ENCODE measurements at places on chromosomes 13 and 19.

GRCh38 chr13:32902029-32902780 lies 114.0 kb upstream of the KL start:
- DNase-seq, result no peak

GRCh38 chr19:19595171-19595701 lies 23.3 kb downstream of the PBX4 start:
- DNase-seq, result no peak

- DNase-seq, result peak; percentile 20
Measured at GRCh38 chr19:4534836-4535658, at the start of gene PLIN5. Gene PLIN5, minus strand, starts transcription at chr19:4535224. Its CDS starts 1,150 bp downstream, at chr19:4534074.

GRCh38 chr13:111640476-111640875 lies 320.0 kb downstream of the TEX29 start:
- no peak for DNase-seq

DNA sequence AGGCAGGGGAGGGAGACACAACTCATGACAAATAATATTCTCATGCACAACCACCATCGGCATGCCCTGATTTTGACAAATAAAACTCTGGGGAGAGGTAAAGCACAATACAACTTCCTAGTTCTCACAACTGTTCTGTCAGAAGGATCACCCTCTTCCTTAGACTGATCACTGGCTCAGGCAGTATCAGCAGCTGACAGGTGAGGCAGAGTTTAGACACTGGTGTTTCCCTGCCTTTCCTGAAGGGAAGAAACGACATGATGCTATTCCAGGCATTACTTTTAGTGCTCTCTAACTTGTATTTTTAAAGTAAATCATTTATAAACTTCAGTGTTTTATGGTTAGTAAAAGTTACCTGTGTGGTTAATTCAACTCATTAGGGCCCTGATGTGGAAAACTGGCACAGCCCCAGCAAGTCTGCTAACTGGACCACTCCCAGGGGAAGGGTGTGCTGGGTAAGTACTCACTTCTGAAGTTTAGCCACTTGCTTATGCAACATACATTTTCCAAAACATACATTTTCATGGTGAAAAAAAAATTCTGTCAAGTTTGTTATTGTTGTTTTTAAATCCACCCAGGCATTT lies 82.8 kb downstream of the CRYL1 start:
- no peak for DNase-seq

DNA sequence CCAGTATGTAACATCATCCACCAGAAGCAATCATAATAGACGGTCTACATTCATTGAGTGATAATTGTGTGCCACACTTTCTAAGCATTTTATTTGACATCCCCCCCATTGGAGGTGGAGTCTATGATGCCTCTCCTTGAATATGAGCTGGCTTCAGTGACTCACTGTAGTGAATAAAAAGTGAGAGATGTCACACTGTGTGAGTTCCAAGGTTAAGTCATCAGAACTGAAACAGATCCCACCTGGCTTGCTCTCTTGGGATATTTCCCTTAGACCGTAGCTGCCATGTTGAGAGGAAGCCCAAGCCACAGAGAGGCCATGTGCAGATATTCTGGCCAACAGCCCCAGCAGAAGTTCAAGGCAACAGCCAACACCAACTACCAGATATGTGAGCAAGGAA lies 12.6 kb downstream of the RTBDN start:
- no peak for DNase-seq

DNA sequence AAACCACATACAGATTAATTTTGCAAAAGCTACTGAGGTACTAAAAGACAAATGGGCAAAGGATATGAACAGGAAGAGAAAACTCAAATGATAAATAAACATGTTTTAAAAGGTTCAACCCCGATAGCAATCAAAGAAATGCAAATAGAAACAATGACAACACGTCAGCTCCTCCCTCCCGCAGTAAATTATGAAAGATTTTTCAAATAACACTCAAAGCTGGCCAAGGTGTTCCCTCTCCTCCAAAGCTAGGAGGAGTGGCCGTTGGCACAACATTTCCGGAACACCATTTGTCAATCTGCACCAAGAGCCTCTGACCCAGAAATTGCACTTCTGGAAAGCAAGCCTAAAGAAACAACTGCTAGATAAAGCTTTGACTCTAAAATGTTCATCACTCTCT lies 28.3 kb downstream of the INSR start:
- no peak for DNase-seq

DNA sequence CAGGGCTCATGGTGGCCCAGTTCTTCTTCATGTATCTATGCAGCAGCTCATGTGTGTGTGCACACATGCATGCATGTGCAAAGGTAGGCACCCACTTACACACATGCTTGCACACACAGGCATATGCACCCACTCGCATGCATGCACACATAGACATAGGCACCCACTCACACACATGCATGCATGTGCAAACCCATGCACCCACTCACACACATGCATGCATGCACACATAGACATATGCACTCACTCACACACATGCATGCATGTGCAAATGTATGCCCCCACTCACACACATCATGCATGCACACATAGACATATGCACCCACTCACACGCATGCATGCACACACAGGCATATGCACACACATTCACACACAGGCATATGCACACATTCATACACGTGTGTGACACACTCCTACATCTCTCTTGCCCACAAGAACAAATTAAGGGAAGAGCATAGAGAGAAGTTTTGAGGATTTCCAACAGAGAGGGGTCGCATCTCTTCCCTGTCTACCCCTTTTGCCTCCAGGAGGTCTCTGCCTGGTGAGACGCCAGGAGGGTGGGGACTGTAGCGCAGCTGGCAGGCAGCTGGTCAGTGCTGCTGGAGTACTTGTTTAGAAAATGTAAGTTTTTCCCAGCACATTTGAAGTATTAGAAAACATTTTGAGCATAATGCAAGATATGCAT lies 63.9 kb upstream of the ARHGEF7 start:
- no peak for DNase-seq

DNA sequence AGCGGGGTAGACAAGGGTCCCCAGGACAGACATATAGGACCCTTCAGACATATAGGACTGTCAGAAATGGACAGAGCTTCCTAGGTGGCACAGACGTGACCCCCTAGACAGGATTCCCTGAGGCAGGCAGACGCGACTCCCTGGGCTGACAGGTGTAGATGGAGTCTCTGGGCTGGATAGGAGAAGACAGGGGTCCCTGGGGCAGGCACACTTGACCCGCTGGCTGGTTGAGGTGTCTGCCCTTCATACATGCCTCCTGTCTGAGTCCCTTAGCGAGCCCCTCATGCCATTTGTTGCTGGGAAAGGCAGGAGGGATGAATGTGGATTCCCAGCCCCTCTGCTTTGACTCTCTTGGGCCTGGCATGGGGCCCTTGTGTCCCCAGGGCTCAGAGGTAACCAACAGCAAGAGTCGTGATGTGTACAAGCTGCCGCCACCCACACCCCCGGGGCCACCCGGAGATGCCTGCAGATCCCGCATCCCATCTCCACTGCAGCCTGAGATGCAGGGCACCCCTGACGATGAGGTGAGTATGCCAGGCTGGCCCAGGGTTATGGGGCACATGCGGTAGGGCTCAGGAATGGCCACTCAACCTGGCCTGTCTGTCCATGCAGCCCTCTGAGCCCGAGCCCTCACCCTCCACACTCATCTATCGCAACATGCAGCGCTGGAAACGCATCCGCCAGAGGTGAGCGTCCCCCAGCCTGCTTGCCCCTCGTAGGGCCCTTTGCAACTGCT lies 3.0 kb downstream of the HSPB6 start:
- no peak for DNase-seq

DNA sequence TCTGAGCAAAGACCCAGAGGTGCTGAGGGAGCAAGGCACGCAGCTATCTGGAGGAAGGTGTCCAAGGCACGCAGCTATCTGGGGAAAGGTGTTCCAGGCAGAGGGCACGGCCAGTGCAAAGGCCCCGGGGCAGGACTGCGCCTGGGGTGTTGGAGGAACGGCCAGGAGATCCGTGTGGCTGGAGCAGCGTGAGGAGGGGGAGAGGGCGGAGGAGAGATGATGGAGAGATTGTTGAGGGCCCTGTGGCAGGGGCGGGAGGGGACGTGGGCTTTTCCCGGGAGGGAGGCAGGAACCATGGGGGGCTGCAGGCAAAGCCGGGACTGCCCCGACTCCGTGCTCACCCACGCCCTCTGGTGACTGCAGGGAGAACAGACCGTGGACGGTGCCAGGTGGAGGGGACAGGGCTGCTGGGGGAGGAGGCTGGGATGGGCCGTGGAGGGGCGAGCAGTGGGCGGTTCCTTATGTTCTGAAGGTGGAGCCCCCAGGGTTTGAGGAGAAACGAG lies 13.3 kb upstream of the MISP start:
- DNase-seq, result peak; percentile 35

DNA sequence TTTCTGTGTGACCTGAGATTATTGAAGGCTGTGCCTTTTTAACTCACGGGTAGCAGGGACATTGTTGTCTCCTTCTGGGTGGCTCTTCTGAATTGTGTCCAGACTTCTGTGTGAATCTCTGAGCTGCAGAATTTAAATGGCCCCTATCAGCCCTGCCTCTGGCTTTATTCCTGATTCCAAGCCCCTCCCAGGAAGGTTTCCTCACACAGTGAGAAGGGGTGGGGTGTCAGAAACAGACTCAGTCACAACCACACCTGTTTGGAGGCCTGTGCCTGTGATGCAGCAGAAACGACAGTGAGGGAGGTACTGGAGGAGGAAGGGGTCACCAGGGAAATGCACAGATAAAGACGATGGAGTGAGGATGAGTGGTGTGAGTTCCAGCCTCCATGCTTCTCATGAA lies at the start of gene CLC:
Gene CLC, minus strand, starts transcription at position 139 of the 400 bp plus-strand sequence. Its CDS starts 77 bp downstream, at position 62.
- DNase-seq, result no peak

DNA sequence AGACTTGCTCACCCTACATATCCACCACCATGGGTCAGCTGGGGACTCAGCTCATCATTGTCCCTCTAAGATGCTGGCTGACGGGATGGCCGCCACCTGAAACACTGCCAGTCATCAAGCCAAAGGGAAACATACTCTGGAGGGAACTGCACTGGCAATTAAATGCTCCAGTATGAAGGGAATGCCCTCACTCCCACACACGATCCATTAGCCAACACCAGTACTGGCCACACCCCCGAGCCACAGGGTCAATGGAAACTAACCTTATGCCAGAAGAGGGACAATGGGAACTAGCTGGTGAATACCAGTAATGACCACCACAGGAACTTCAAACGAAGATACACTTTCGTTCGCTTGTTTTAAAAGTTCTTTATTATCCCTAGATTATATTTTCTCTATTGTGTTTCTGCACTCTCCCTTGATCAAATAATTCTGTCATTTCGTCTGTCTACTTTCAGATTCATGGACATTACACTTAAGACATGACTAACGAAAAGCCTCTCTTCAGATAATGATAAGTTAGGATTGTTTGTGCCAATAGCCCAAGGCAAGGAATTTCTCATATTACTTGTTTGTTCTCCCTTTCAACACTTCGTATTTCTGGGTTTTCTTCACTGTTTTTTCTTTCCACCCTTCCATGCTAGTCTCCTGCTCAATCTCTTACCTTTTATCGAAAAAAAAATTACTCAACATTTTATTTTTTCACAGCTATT lies 1.7 kb upstream of the ZNF507 start:
- DNase-seq, result no peak

GRCh38 chr19:30590596-30591229 lies 218.5 kb downstream of the ZNF536 start:
- DNase-seq, result no peak

- peak; percentile 55 for DNase-seq
Measured at GRCh38 chr19:10230173-10230860, 814 bp downstream of the S1PR2 start.

DNA sequence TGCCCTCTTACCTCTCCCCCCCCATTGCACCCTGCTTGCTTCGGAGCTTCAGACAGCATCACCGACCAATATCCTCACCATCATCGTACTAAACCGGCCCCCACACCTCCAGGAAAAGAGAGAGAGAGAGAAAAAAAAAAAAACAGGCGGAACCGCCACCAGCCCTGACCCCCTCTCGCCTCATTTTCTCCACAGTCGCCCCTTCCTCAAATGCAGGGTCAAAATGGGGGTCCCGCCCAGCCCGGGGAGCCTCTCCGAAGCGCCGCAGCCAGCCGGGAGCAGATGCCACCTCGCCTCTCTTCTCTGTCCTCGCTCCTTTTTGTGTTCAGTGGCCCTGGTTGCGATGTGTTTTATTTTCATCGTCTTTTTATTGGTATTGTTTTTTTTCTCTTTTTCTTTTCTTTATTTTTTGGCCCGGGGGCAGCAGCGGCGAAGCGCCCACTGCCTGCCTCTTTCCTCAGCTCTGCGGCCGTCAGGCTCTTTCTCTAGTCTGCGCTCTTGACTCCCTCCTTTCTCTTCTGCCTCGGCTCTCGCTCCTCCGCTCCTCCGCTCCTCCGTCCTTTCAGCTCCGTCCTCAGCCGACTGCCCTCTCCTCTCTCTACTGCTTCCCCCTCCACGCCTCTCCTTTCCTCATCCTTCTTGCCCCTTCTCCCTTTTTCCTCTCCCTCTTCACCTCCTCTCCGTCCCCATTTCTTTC lies 41.4 kb downstream of the DEDD2 start:
- DNase-seq, result no peak

GRCh38 chr13:44449999-44450821 lies 76.6 kb downstream of the SERP2 start:
- no peak for DNase-seq

DNA sequence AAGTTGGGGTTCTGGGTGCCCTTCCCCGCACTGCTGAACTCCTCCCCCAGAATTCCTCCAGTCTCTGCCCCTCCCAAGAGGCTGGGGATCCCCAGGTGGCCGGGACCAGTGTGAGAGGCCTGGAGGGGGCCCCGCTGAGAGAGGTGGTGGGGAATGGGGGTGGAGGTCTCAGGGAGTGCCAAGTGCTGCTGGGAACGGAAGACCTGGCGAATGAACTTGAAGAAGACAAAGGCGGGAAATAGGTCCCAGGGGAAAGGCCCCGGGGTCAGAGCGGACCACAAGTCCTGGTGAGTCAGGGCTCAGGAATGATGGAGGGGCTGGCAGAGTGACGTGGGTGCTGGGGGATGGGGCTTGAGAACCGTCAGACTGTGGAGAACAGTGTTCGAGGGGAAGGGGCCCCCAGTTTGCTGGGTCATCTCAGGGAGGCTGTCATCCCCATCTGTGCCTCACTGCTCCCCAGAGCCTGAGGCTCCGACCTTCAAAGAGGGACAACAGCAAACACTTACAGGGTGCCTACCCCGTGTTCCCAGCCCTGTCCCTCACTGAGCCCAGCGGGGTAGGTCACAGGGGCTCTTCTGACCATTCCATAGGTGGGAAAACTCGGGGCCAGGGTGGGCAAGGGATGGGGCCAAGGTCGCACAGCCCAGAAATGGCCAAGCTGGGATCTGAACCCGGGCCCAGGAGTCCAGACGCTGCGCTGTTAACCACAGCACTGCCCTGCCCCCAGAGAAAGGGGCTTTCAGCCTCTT lies 16.0 kb upstream of the SEMA6B start:
- no peak for DNase-seq

- no peak for DNase-seq
Measured at GRCh38 chr13:110237875-110238817, 68.8 kb downstream of the COL4A1 start.

GRCh38 chr13:28820099-28821051 lies at the start of gene MTUS2:
Gene MTUS2, plus strand, starts transcription at chr13:28820339.
- DNase-seq, result no peak

DNA sequence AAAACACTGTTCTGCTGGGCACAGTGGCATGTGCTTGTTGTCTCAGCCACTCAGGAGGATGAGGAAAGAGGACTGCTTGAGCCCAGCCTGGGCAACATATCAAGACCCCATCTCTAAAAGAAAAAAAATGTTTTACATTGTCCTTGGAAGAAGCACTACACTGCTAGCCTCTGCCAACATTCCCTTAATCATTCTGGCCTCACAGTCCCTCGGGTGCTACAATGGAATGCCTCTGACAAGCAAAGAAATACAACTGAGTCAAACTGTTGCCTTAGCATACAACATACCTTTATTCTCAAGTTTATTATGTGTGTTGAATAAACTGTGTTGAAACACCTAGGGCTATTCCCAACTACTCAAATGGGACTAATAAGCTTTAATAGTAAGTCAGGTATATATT lies 56.1 kb downstream of the PSPC1 start:
- DNase-seq, result no peak

Data from central memory CD8-positive, alpha-beta T cell (primary cell).